HuH-7 (cell line): ENCODE measurements at places on chromosomes 2 and 18.
A peak's percentile ranks its signal among the peaks of the same experiment; 100 is the strongest.

DNA sequence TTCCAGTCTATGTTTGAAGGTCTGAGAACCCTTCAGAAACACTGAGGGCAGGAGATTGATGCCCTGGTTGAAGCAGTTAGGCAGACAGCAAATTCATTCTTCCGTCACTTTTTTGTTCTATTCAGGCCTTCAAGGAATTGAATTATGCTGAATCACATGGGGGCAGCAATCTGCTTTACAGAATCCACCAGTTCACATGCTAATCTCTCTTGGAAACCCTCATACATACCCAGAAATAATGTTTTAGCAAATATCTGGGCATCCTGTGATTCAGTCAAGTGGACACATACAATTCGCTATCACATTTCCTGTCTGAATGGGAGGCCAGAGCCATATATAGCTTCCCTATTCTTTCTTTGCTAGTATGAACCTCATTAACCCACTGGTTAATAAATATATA, 301.4 kb upstream of the CNTNAP5 start:
- no peak for DNase-seq

DNA sequence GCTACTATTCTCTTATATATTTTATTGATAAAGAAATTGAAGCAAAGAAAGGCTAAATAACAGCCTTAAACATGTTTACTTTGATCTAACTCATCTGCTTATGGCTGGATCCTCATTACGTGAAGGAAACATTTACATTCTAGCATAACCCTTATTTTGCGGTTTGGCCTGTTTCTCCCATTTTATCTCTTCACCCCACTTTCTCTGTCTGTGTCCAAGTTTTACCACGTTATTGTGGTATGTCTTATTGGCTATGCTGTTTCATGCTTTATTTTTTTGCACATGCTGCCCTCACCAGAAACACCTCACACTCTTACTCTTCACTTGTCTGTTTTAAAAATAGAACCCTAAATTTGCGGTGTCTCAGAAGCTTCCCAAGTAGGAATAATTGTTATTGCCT, 78.5 kb downstream of the RPIA start:
- DNase-seq = no peak

- DNase-seq = no peak
Observed at GRCh38 chr2:159201360-159202063, 85.0 kb downstream of the WDSUB1 start.

DNA sequence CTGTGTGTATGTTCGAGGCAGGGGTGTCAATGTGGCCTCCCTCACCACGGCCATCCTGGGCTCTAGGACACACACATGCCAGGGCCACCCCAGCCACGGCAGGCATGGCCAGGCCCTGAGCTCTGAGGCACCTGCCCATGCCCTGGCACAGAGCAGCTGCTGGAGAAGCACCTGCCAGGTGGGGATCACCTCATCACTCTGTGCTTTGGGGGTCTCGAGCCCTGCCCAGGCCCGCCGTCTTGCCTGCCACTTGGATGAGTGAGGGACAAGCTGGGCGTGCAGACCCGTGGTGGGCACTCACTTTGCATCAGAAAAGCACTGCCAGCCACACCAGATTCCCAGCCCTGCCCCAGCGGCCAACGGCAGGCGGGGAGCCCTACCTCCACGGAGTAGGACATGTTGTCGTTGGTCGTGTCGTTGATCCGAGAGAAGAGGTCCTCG, 33.1 kb downstream of the KIF1A start:
- no peak for DNase-seq

- no peak for DNase-seq
Observed at GRCh38 chr2:158191076-158191895, 89.6 kb downstream of the UPP2 start.

DNA sequence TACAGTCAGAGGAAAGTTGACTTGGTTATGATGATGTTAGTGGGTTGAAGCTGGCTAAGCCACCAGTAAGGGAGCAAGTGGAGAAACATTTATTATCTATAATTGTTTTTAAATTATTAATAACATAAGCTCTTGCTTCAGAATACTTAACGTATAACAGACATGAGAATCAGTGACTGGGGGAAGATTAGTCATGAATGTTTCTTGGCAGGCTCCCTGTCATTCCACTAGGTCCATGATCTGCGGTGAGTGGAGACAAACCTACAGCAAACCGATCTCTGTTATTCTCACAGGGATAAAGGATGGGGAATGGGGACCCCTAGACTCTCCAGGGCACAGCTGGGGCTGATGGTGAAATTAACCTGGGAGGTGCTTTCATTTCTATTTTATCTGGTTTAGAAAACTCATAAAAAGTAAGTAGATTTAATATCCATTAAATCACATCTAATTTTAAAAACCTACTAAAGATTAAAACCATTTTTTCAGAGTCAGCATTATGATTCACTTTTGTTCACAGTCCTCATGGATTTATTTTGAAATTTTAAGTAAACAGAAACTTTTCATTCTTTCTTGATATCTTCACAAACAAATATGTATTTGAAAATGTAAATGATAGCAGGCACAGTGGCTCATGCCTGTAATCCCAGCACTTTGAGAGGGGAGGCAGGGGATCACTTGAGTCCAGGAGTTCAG, 420.3 kb downstream of the PTPRM start:
- no peak for DNase-seq

GRCh38 chr2:86020984-86021383, 84.7 kb downstream of the POLR1A start:
- no peak for DNase-seq

DNA sequence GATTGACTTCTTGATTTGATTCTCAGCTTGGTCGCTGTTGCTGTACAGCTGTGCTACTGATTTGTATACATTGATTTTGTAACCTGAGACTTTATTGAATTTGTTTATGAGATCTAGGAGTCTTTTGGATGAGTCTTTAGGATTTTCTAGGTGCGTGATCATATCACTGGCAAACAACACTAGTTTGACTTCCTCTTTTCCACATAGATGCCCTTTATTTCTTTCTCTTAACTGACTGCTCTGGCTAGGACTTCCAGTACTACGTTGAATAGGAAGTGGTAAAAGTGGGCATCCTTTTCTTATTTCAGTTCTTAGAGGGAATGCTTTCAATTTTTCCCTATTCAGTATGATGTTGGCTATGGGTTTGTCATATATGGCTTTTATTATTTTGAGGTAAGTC, 101.3 kb downstream of the OSBPL1A start:
- no peak for DNase-seq

GRCh38 chr18:21191596-21192307, 50.3 kb upstream of the GREB1L start:
- DNase-seq = peak; percentile 80

DNA sequence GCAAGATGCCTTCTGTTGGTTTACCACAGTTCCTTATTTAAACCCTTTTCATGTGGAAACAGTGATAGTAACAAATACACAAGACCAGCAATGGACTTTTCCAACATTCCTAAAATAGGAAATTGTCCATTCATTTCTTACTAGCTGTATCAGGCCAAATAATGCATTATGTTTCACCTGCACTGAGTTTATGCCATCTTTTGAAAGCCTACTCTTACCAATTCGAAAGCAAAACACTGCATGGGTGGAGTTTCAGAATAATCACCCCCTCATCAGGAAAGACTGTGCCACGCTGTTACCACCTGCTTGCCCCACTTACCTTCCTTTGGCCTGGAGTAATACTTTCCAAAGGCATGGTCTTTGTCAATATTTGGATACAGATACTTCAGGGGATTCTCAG, 37.5 kb downstream of the STAT1 start:
- no peak for DNase-seq

- no peak for DNase-seq
Observed at GRCh38 chr2:40359811-40360210, 92.1 kb downstream of the SLC8A1 start.

DNA sequence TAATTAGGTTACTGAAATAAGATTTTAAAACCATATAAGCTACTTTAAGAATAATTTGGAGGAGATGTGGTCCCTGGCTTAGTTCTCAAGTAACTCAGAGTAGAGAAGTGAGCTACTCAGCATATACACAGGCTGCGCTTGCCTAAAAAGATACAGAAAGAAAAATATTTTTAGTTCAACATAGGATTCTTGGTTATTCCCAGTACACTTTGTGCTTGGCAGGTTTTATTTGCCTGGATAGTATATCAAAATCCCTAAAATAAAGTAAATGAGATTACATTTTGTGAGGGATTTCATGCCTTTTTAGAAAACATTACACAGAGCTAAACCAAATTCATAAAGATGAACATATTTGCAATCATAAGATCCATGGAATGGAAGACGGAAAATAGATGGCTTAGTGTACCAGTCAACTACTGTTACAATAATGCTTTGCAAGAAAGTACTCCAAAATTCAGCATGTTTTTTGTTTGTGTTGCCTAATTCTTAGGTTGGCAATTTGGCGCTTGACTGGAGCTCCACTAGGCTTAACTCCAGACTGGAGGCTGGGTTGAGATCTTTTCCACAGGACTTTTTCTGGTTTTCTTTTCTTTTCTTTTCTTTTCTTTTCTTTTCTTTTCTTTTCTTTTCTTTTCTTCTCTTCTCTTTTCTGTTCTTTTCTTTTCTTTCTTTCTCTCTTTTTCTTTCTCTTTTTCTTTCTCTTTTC, 600.5 kb upstream of the SYT4 start:
- DNase-seq = no peak

- DNase-seq = no peak
Observed at GRCh38 chr2:240714747-240715725, 23.4 kb downstream of the AQP12A start.

- no peak for DNase-seq
Observed at GRCh38 chr2:8416849-8417832, 264.7 kb upstream of the ID2 start.

GRCh38 chr18:48139431-48140347, 209.2 kb upstream of the SMAD2 start:
- DNase-seq = no peak

GRCh38 chr2:48131539-48132270, 225.4 kb upstream of the FBXO11 start:
- no peak for DNase-seq

DNA sequence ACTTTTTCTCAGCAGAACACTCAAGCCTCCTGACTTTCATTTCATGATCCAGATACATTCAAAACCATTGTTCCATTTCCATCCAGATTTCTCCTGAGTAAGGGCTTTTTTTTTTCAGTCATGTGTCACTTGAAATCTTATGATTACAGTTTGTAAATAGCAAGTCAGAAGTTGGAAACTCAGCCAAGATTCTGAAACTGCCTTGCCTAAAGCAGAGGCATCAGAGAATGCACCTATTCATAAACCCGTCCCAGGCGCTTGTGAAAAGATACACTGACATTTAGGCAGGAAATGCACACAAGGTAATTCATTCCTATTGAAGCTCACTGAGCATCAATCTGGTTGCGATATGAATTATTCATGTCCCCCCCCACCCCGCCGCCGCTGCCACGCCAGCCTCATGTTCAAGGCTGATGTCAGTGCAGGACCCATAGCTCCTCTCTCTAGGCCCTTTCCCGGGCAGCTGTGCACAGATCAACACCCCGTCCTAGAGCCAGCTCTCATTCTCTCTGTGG, 30.4 kb upstream of the MGAT4A start:
- DNase-seq = no peak

- no peak for DNase-seq
Observed at GRCh38 chr18:43393174-43393573, 115.9 kb upstream of the SYT4 start.

- DNase-seq = no peak
Observed at GRCh38 chr2:108145557-108146326, 94.0 kb upstream of the SULT1C3 start.

GRCh38 chr2:67290451-67291290, 106.5 kb upstream of the ETAA1 start:
- no peak for DNase-seq

DNA sequence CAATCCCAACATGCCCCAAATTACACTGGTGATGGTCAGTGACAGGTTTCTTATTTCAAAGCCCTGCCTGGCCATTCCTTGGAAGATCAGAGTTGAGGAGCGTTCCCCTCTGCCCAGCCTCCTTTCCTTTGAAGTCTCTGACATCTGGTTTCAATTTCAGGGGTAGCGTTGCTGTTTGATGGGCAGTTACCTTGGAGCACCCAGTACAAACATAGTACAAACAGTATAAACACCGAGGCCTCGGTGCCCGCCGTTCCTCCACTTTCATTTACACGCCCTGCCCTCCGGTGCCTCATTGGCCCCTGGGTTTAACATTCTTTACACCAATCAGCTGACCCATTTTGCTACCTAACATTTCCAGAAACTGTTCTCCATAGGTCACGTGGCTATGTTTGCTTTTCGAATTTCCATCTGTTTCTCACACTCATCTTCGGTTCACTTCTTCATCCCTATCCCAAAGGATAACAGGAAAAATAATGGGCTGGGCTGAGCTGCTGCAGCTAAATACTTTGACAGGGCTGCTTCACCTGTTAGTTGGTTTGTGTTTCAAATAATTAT, 65.6 kb downstream of the NRP2 start:
- no peak for DNase-seq

- no peak for DNase-seq
Observed at GRCh38 chr18:74277296-74277695, 14.5 kb downstream of the CYB5A start.

DNA sequence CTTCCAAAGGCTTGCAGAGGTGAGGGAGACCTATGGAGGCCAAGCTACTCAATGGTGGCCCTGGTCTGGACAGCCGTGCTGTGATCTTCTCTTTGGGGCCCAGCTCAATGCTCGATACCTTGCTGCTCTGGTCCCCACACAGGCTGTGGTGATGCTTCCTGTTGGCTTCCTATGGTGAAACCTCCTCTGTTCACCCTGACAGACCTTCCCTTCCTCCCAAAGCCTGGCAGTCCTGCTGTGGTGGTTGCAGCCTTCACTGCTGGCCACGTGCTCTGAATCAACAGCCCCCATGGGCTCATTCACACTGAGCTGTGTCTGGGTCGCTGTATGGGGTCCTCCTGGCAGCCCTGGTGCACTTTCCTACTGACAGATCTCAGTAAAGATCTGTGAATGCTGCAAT, 31.0 kb upstream of the GALR1 start:
- DNase-seq = no peak

DNA sequence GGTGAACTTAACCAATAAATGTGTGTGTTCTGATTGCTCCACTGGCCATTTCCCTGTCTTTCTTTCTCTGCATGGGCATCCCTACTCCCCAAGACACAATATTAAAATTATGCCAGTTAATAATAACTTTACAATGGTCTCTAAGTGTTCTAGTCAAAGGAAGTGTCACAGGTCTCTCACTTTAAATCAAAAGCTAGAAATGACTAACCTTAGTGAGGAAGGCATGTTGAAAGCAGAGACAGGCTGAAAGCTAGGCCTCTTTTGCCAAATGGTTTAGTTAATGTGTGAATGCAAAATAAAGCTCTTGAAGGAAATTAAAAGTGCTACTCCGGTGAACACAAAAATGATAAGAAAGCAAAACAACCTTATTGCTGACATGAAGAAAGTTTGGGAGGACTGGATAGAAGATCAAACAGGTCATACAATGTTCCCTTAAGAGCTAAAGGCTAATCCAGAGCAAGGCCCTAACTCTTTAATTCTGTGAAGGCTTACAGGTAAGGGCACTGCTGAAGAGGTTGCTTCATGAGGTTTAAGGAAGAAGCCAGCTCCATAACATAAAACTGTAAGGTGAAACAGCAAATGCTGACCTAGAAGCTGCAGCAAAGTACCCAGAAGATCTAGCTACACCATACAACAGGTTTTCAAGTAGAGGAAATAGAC, 44.0 kb upstream of the ARHGAP15 start:
- no peak for DNase-seq

GRCh38 chr2:175356901-175357300, 175.4 kb upstream of the ATP5MC3 start:
- no peak for DNase-seq

GRCh38 chr2:71863396-71863795, 284.3 kb downstream of the CYP26B1 start:
- no peak for DNase-seq
